Glomerular endothelial cell (primary cell): ENCODE measurements at places on chromosomes 16 and 17. TPM values are rescaled to one million over a fixed set of nuclear protein-coding genes. Genes with fewer than 3 reads are reported as not detected.

The SULT1A4 gene
- 2.9 and 5.5 TPM in 2 replicates for total RNA-seq

The KRTAP3-1 gene
- not detected in 2 replicates for total RNA-seq

The EMP2 gene
- 6.0 and 6.9 TPM in 2 replicates for total RNA-seq

The FBXO47 gene
- not detected in 2 replicates for total RNA-seq

The TBC1D3I gene
- 1.5 and 1.6 TPM in 2 replicates for total RNA-seq

The PPP4C gene
- 117 and 121 TPM in 2 replicates for total RNA-seq

The KRT222 gene
- total RNA-seq: not detected in 2 replicates

The ZNF287 gene
- total RNA-seq: 3.2 and 4.3 TPM in 2 replicates

DNA sequence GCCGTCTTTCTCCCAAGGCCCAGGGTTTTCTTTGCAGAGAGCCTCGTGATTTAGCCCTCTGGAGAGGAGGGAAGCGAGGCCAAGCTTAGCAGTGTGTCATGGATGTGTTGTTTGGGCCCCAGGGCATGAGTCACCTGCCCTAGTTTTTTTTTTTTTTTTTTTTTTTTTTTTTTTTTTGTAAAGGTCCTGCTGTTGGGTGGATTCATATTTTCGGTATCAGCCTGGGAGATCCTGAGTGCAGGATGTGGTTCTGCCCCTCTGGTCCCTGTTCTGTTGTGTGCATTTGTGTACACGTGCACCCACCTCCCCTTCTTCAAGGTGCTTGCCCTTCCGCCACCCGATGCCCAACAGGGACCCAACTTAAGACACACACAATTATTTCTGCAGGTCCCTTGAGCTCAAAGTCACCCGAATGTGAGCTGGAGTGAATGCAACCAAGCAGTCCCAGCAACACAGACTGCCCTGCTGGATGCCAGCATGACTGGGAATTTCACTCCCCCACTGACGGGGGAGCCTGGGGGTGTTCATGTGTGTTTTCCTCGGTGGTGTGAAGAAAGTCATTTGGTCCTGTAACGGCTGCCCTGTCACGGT, 265.8 kb upstream of the TNRC6C start:
- DNase-seq: no peak

GRCh38 chr17:43042025-43042628, 17.1 kb downstream of the RND2 start:
- no peak for DNase-seq

DNA sequence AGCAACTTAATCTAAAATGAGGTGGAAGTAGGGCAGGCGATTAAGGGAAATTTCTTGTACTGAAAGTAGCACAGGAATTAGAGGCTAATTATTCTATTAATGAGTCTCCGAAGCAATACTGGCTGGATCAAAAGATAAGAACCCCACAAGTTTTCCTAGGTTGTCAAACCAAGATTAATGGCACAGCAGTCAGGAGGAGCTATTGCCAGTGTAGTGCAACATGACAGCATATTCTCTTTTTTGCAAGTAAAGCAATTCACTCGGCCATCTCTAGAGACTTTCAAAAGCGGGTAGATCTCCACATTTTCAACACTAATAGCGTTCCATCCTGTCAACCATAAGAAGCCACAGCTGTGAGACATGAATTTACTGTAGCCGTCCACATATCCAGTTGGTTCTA, 81.2 kb downstream of the CYB561 start:
- no peak for DNase-seq

DNA sequence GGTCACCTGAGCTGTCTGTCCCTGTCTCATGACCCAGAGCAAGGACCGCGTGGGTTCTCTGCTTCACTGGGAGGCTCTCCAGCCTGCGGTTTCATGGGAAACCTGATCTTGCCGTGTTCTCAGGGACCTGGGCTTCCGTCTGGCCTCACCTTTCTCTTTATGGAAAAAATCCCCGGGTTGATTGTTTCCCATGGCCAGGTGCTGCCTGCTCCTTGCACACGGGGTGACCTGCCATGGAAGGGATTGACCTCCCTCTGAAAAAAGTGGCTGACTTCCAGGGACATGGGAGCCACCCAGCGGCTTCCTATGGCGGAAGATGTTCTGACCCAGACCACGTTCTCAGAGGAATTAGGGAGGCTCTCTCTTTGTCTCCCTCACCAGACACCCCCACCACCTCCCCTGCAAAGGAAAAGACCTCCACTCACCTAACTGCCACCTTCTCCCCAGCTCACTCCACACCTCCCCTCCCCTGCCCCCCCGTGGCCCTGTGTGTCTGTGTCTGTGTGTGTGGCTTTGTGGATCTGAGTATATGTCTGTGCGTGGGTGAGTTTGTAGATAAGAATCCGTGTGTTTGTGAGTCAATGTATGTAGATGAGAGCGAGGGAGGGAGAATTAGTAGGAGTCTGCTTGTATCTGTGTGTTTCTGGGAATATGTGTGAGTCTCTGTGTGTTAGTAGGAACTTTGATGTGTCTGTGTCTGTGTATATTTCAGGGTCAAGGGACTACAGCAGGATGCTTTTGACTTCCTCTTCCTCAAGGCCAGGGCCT, 154.6 kb downstream of the NTN1 start:
- no peak for DNase-seq

DNA sequence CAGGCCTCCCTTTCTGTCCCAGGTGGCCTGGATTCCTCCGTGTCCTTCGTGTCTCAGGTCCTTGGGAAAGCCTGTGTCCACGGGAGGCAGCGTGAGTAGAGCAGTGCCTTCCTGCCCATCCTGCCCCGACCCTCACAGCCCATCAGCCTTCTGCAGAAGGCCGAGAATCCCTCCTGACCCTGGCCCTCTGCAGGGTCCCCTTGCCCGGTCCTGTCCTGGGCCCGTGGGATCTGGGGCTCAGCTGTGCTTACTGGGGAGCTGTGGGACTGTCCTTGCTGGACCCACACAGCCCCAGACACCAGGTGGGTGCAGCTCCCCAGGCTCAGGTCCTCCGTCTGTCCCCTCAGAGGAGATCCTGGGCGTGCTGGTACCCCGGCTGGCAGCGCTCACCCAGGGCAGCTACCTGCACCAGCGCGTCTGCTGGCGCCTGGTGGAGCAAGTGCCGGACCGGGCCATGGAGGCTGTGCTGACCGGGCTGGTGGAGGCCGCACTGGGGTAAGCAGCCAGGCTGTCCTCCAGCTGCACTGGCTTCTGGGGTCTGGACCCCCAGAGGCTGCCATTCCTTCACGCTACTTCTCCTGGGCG, 3.9 kb downstream of the TELO2 start:
- no peak for DNase-seq

- no peak for DNase-seq
These were observed 2.5 kb upstream of the SALL1 start for GRCh38 chr16:51153577-51154031.

DNA sequence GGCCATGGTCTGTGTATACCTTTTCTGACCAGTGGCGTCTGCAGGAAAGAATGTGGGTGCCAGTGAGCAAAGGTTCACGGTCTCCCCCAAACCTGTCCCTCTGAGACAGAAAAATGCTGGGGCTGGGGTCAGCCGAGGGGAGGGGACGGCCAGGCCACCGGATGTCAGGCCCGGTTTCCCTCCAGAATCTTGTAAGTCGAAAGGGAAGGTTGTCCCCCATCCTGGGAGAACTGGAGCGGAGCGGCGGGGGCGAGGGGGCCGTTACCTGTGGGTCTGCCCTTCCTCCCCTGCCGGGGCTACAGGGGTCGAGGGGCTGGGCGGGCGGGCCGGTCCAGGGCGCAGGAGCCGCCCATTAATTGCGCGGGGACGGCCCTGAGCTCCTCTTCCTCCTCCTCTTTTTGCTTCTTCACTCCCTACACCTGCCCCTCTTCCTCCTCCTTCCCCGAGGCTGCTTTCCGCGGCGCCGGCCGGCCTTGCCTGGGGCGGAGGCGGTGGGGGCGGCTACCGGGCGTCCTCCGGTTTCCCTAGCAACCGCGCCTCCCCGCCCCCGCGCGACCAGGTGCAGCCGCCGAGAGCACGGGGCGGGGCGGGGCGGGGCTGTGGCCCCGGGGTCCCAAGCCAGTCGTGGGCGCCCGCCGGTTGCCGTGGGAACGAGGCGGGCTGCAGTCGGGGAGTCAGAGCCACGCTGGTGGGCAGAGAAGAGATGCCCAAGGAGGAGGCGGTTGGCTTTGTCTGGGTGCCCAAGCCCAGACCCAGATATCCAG, at the start of gene MARCHF10:
Gene MARCHF10 (minus strand): TSS at position 503 of the 764 bp plus-strand sequence. CDS start 6,579 bp downstream, outside the sequence.
- DNase-seq: no peak

GRCh38 chr17:79400989-79401703, 209.7 kb downstream of the RBFOX3 start:
- DNase-seq: no peak

- no peak for DNase-seq
These were observed 1.1 kb downstream of the DCUN1D3 start for GRCh38 chr16:20899071-20899470.

GRCh38 chr16:52407778-52408177, 139.2 kb downstream of the TOX3 start:
- no peak for DNase-seq

DNA sequence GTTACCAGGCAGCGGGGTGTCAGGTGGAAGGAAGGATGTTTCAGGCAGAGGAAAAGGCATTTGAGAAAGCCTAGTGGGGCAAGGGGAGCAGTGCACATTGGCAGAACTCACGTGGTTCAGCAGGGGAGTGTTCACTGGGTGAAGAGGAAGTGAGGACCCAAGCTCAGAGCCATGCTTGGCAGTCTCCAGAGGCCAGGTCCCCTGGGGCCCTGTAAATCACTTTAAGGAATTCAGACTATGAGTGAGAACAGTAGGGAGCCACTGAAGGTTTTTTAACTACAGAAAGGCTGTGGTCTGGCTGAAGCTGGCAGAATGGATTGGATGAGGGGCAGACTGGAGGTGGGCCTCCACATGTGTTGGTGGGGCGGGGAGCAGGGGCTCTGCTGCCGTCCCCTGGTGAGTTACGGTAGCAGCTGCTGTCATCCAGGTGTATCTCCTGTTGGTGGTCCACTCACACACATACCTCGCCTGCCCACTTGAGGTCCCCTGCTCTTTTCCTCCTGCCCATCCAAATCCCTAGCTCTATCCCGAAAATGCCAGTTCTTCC, 5.1 kb downstream of the CLEC16A start:
- DNase-seq: no peak

DNA sequence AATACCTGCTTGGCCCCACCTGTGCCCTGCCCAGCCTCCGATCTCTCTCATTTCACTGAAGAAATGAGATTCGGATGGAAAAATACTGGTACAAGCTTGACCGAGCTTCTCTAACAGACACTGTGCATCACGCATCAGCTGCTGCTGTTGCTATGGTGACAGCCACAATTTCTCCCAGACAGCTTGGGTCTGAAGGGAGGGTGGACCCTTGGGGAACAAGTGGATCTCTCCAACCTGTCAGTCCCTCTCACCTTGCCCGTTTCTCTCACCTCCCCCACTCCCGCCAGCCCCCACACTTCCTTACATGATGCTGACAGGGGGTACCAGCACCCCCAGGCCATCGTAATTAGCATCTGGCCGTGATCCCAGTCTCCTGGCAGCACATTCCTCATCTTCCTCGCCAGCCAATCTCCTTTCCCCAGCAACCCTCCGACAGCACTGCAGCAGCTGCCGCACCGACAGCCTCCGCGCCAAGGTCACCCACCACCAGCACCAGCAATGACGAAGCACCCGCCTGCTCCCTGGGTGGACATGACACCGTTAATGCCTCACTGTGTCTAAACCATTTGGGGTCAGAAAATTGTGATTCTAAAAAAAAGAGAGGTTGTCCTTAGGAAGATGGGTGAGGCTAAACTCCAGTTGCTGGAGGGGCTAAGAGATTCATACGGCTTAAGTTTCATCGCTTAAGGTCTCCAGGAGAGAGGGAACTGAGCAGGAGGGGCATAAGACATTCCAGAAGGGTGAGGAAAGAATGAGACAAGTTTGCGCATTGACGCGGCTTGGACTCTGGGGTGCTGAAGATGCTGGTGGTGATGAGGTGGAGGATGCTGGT, 58.6 kb upstream of the TNRC6A start:
- no peak for DNase-seq

- no peak for DNase-seq
These were observed 5.0 kb upstream of the BAHCC1 start for GRCh38 chr17:81390029-81390872.

DNA sequence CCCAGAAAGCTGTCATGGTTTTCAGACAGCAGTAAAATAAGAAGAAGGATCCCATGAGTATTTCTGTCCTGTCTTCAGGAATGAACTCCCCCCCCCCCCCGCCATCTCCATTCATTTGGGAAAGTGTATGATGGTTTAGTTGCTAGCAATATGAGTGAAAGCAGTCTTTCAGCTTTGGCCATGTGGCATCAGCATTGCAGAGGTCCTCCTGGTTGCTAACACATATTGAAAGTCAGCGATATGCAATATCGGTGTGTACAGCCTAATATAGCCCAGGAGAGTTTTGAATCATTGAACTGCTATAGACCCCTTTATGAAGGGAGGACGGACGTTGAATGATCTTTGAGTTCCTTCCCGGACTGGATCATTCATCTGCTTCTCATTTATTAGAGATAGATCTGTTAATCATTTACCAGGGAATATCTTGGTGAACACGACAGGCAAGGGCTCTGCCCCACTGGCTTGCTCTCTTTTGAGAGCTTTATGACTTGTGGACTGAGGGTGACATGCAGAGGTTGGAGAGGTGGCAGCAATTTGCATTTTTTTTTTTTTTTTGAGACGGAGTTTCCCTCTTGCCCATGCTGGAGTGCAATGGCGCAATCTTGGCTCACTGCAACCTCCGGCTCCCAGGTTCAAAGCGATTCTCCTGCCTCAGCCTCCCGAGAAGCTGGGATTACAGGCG, 25.2 kb downstream of the DEF8 start:
- DNase-seq: no peak

GRCh38 chr17:28078341-28079229, 36.1 kb downstream of the NLK start:
- no peak for DNase-seq

- DNase-seq: no peak
These were observed 36.5 kb downstream of the HOXB1 start for GRCh38 chr17:48494335-48494734.

- DNase-seq: no peak
These were observed 285.3 kb downstream of the FOXL1 start for GRCh38 chr16:86863609-86864008.

DNA sequence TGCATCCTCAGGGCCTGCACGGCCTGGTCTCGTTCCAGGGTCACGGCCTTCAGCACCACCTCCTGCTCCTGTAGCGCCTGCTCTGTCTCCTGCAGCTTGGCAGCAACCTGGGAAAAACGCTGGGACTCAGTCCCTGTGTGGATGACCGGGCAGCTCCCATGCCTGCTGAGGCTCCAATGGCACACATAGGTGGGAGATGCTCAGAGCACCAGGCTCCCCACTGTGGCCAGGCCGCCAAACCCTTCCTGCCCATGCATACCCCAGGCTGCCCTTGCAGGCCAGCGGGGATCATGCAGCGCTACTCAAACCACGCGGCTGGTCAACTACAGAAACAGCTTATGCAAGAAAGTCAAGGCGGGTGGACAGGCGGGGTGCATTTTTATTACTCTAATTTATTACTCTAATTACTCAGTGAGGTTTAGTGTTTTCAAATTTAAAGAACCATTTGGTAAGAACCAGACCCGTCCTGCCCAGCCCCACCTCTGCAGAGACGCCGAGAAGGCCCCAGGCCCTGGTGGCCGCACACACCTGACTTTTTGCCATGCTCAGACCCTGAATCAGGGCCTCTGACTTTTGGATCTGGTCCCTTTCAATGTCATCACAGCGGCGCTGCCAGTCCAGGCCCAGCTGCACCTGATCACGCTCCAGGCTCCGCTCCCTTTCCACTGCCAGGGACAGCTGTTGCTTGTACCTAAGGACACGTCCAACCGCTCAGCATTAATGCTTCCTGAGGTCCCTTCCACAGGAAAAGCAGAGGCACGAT, 34.0 kb downstream of the CCDC57 start:
- DNase-seq: no peak

- no peak for DNase-seq
These were observed 73.2 kb downstream of the NT5M start for GRCh38 chr17:17376362-17376761.
